ENCODE measurements at places on chromosomes 2 and 18. TPM values are rescaled to one million over a fixed set of nuclear protein-coding genes. Genes with fewer than 3 reads are reported as not detected.

DNA sequence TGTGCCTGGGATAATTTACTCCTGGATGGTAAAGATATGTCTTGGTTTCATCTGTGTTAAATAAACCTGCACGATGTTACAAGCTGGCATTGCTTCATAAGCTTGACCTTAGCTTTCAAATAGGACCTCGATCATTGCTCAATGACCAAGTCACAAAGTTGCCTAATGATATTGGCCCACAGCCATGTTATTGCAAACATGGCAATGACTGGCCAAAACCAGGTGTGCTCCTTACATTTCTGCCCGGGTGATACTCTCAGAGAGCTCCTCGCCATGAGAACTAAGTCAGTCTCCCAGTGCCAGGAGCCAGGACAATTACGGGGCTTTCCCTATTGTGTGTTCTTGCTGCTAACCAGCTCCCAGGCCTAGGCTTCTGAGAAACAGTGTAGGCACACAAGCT, 72.5 kb upstream of the CYP1B1 start:
- no peak for DNase-seq

DNA sequence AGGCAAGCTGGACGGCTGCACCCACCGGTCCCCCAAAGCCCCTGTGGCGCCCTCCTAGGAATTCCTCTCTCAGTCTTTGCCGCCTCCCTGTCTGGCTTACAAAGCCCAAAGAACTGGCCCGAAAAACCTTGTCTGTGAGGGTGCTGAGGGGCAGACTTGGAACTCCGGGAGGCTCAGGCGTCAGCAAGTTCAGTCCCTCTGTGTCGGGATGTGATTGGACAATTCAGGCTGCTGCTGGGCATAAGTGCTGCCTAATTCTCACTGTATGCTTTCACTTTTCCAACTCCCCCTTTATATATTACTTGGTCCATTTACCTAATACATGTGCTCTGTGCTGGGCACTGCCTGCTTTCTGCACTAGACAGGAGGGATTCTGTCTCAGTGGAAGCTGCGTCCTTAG, 20.3 kb upstream of the SH3RF3 start:
- DNase-seq, result no peak

DNA sequence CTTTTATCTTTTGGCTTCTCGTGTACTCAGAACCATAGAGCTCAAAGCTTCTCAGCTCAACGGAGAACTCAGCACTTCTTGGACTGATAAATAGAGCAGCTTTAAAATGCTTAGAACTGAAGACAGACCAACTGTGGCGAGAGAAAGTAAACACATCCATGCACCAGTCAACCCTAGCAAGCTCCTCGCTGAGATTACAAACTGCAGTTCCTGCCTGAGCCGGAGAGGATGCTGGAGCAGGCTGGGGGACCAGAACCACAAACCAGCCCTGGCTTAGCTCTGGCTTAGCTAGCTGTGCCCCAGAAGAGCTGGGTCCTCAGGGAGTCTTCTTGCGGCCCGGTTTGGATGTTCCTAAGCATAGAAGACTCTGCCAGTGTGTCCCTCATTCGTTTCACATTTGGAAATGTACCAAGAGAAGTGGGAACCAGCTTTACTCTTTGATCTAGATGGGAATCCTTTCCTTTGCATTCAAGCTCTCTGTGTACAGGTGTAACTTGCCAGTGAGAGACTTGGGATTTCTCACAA, 5.6 kb downstream of the PAX8 start:
- DNase-seq, result no peak

DNA sequence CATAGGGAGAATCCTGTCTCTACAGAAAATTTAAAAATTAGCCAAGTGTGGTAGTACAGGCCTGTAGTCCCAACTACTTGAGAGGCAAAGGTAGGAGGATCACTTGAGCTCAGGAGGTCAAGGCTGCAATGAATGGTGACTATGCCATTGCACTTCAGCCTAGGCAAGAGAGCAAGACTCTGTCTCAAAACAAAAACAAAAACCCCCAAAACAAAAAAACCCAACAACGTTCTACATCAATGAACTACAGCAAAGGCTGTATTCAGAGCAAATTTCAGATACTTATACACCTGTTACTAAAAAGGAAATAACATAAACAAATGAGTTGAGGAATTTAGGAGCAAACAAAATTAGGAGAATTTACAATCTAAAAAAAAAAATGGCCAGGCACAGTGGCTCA, 22.6 kb downstream of the YES1 start:
- no peak for DNase-seq

GRCh38 chr2:28055325-28055970, 164.9 kb downstream of the BABAM2 start:
- DNase-seq, result no peak

DNA sequence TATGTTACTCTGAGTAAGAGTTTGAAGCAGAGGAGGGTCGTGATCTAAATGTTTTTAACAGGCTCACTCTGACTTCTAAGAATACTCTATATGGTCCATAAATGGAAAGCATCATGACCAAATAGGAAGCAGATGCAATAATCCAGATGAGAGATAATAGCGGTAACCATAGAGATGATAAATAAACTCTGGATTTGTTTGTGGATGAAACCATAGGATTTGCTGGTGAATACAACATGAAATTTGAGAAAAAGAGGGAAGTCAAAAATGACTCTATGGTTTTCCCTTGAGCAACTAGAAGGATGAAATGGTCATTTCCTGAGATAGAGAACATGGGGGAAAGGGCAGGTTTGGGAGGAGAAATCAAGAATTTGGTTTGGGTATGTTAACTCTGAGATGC, 3.9 kb downstream of the HEATR5B start:
- no peak for DNase-seq

DNA sequence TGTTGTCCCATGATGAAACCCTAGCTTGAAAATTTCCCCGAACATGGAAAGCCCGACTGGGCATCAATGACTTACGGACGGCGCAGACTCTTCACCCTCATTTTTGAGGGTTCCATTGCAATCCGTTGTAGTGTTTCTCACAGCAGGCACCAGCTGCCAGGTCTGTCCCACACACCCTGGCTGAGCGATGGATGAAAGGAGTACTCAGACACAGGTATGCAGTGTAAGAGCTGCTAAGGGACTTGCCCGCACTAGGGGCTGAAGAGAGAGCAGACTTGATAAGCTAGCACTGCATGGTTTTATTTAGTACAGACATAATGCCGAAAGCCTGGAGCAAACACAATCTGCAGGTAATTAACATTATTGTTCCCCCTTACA, 15.8 kb downstream of the DYNAP start:
- DNase-seq, result no peak

GRCh38 chr18:261398-262073, 6.3 kb downstream of the THOC1 start:
- no peak for DNase-seq

DNA sequence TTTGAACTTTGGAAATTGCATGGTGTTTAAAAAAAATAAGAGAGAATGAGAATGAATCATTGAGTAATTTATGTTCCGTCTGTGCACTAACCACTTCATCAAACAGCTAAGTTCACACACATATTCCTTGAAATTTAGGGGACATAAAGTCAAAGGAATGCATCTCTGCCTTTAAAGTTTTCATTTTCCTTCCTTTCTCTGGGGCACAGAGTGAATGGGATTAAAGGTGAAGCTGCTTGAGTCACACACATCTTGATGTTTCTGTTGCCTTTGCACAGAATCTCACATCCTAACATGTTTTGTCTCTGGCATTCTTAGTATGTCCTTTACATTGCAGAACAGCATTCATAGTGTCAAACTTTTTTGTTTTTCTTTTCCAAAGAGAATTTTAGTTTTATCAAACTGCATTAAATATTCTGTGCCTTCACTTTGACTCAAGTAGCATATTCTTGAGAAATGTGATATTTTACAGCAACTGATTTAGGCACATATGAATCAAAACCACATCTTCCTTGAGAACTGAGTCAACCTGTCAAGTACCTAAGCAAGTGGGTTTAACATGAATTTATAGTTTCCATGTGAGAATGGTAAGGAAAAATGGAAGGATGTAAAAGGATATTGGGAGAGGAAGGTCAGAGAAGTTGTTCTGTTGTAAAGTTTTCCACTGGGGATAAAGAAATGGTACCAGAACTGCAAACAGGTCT, 169.1 kb upstream of the THUMPD2 start:
- no peak for DNase-seq

Gene ATP6V1B1
- 3.6 TPM for polyA plus RNA-seq

Gene TPGS2
- polyA plus RNA-seq, result 167 TPM
